ENCODE measurements at places on chromosomes 2 and 18.

DNA sequence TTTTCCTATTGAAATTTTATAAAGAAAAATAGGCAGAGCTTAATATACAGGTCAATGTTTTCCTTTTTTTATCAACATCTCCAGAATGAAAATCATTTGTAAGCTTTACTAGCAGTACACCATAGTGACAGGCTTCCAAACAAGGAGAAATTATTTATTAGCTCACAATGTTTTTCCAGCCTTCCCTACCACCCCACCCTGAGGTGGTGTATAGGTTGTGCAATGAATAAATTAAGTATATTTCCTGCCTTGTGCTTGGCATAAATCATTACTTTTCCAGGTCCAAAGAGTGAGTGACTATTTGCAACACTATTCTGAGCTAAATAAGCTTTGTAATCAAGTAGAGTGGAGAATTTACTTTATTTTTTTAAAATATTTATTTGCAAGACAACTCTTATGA is 876.2 kb upstream of the POU3F3 start:
- DNase-seq: no peak

GRCh38 chr2:60172801-60173200 is 380.7 kb downstream of the BCL11A start:
- no peak for DNase-seq

- peak; percentile 27 for DNase-seq
These were observed 11.9 kb upstream of the ACTR3 start for GRCh38 chr2:113877711-113878598.

DNA sequence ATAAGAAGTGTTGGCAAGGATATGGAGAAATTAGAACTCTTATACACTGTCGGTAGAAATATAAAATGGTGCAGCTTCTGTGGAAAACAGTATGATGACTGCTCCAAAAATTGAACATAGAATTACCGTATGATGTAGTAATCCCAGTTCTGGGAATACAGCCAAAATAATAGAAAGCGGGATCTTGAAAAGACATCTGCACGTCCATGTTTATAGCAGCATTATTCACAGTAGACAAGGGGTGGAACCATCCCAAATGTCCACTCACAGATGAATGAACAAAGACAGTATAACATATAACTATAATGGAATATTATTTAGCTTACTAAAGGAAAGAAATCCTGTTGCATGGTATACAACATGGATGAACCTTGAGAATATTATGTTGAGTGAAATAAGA is 257.7 kb downstream of the TDRD15 start:
- DNase-seq: no peak

GRCh38 chr2:64699712-64700111 is 46.0 kb upstream of the SERTAD2 start:
- no peak for DNase-seq

GRCh38 chr2:26974352-26974751 is 3.9 kb downstream of the MAPRE3 start:
- DNase-seq: no peak

GRCh38 chr18:3097082-3097481 is 84.1 kb upstream of the LPIN2 start:
- no peak for DNase-seq

GRCh38 chr18:3594760-3595368 is 144.9 kb downstream of the TGIF1 start:
- DNase-seq: peak; percentile 36

GRCh38 chr18:51235009-51235789 is 37.7 kb upstream of the MEX3C start:
- DNase-seq: no peak

GRCh38 chr2:85435981-85436835 is 17.7 kb downstream of the SH2D6 start:
- no peak for DNase-seq

GRCh38 chr2:128603411-128603924 is 284.8 kb upstream of the HS6ST1 start:
- no peak for DNase-seq

DNA sequence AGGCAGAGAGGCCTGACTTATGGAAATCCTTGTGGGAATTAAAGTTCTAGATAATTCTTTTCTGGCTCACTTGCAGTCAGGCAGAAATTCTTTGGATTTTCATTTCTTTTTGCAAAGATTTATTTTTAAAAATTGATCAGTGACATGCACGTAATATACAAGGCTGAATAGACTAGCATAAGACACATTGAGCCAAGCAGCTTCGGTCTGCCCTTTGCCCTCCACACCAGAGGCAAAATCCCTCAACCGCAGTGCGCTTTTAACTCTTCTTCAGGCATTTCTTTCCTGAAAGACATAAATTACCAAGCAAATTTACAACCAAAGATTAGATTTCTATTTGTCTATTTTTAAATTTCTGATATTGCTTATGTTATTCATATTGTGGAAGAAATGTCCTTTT is 227.9 kb downstream of the LOXHD1 start:
- DNase-seq: no peak

GRCh38 chr18:6752202-6752860 is 22.8 kb downstream of the ARHGAP28 start:
- DNase-seq: peak; percentile 5

DNA sequence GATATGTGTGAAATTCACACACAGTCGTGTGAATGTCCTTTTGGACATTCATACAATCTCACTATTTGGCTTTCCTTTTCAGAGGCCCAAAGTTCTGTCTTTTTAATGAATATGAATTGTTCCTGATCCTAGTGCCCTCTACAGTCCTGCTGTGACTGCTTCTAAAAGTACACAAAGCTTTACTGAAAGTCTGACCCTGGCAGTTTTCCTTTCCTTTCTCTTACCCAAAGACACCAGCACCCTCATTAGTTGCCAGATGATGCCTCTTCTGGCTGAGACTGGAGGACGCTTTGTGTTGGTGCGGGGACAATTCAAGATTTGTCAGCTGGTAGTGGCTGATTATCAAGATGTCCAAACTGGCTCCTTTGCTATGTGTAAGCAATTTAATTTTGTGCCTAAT is 81.8 kb upstream of the CDCA7 start:
- no peak for DNase-seq

- DNase-seq: no peak
These were observed 1072.4 kb upstream of the ZEB2 start for GRCh38 chr2:145592361-145592760.

GRCh38 chr2:219165058-219165911 is 4.5 kb downstream of the SLC23A3 start:
- no peak for DNase-seq

GRCh38 chr2:224063298-224063648 is 24.2 kb upstream of the SERPINE2 start:
- no peak for DNase-seq

- DNase-seq: no peak
These were observed 334.4 kb upstream of the TRIB2 start for GRCh38 chr2:12382366-12382765.

GRCh38 chr2:45765007-45765727 is 113.7 kb downstream of the PRKCE start:
- DNase-seq: peak; percentile 55

DNA sequence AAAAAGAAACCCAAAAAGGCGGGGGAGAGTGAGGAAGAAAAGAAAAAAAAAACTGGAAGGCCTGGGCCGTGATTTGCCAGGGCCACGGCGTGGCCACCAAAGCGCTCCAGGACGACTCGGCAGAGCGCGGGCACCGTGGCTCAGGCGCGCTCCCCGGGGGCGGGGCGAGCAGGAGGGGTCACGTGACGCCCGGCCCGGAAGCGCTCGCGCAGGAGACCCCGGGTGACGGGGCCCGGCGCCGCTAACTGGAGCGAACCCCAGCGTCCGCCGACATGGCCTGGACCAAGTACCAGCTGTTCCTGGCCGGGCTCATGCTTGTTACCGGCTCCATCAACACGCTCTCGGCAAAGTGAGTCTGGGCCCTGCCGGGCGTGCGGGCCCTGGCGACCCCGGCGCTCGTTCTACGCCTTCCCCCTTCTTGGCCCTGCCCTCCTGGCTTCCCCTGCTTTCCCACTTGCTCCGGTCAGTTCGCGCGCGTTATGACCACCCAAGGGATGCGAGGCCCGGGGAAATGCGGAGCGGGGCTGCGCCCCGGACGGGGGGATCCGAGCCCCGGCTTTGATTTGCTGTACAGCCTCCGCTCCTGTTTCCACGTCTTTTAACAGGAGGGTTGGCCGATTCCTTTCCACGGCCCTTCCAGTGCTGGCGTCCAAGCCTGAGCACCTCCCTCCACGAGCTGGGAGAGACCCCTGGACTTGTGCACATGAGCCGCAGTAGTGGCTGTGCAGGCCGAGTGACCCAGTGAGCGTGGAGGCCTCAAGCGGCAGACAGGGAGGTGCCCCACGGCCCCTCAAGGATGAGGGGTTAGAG is at the start of gene SLC35F6:
SLC35F6 (plus strand) TSS at position 207 of the 810 bp plus-strand sequence; CDS start at position 273, 66 bp downstream.
- peak; percentile 82 for DNase-seq

GRCh38 chr2:29821591-29821990 is 99.8 kb downstream of the ALK start:
- DNase-seq: no peak

DNA sequence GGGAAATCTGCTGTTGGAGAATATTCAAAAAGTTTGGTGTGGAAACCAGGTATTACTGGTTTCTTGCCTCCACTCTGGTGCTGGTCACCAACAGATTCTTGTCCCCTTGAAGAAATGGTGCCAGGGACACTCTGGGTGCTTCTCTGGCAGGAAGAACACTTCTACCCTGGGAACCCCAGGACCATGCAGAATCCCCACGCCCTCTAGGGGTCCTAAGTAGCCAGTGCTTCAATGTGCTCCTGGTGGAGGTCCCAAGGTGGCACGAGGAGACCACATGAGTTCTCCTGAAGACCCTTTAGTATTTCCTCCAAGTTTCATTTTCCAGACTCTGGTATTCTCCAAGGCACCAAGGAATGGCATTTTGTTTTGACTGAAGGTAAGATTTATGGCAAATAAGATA is 380.6 kb downstream of the TSN start:
- DNase-seq: no peak

DNA sequence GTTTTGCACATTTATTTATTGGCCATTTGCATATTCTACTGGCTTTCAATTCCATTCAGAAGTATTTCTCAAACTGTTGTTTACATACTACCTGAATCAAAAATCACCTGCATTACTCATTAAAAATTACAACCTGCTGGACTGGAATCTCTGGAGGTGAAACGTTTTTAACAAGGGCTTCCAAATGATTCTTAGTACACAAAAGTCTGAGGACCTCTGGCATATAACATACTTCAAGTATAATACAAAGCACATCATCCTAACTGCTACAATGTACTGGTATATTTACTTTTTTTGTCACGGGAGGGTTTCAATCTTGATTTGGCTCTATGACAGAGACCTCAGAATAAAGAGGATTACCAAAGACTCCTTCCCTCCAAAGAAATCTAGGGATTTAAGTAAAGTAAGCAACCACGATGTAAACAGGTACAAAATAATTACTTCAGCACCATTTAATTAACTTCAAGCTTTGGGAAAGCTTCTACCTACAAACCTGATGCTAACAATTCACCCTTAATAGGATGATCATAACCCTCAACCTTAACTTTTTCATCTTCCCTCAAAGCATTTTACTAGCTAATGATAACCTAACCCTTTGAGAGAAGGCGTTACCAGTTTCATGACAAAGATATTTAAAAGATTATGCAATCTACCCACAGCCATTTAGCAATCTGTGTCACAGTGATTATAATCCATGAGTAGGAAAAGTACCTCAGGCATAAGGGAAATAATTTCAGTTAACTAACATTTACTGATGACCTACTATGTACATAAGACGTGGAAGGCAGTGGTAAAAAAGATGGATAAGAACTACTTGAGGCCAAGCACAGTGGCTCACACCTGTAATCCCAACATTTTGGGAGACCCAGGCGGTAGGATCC is 24.7 kb downstream of the ATAD2B start:
- DNase-seq: peak; percentile 63

DNA sequence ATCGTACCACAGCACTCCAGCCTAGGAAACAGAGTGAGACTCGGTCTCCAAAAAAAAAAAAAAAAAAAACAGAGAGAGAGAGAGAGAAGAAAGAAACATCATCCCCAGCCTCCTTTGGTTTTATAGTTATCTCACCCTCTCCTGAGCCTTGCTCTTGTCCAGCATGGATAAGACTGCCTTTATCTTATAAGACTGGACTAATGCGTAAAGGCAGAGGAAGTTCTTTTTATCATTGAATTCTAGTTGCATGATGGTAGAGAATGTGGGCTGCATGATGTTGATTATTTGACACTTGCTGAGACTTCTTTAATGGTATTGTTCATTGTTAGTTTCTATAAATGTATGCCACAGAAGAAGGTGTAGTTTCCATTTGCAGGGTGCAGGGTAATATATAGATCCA is 124.4 kb downstream of the ZBTB7C start:
- no peak for DNase-seq

GRCh38 chr2:217614096-217614495 is 388.7 kb downstream of the TNS1 start:
- DNase-seq: no peak

DNA sequence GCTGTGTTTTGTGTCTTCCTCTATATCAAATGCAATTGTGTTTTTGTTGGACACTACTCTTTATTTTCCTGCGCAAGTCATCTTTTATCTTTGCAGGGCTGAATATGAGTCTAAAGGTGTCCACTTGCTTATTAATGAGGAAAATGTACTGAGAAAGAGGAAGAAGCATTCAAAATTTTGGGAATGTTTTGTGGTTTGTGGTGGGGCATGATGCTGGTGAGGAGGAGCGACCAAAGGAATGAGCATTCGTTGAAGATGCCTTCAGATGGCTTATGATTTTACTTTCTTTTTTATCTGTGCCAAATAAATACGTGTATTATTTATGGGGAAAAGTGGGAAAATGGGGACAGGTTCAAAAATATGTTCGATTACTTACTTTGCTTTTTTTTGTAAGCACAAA is 63.9 kb upstream of the SMIM21 start:
- DNase-seq: no peak

- DNase-seq: no peak
These were observed 418.0 kb downstream of the TMEM182 start for GRCh38 chr2:103179798-103180197.

DNA sequence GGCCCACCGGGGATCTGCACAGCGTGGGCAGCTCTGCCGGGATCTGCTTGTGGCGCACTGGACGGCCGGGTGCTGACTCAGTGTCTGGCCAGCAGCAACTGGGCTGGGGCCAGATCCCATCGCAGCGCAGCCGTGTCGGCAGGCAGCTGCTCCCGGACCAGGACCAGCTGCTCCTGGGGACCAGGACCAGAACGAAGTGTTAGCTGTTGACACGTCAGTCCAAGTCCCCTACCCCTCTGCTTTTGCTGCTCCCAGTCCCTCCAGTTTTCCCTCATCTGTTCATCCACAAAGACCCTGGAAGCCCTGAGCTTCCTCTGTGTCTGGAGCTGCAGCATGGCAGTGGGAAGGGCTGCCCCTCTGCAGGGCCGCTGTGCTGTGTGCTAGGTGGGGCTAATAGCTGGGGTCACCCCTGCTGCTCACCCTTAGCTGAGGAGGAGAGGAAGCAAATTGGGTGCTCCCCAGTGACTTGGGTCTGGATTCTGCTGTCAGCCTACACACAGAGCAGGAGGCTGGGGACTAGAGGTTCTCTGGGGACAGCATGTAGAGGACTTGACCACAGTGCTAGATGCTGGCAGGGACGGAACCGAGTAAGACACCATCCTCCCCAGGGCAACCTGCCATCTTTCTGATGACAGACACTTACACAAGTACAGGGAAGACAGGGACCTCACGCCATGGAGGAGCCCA is 16.9 kb upstream of the KIF1A start:
- DNase-seq: peak; percentile 52

All from fibroblast of gingiva (primary cell).